ENCODE measurements at places on chromosomes 1 and 21.

GRCh38 chr21:32193098-32193465 lies 85.8 kb downstream of the MIS18A start:
- H3K4me1 ChIP-seq, result no peaks in the 10 kb centered on the region
- no peak overlapping the region for H3K27ac ChIP-seq
- no peak for DNase-seq
- no peaks in the 10 kb centered on the region for H3K36me3 ChIP-seq
- no peaks in the 10 kb centered on the region for H3K27me3 ChIP-seq

GRCh38 chr1:76230842-76231281 lies 156.3 kb downstream of the ST6GALNAC3 start:
- H3K36me3 ChIP-seq, result no peaks in the 10 kb centered on the region
- no peak overlapping the region for H3K27ac ChIP-seq
- DNase-seq, result no peak
- no peaks in the 10 kb centered on the region for H3K27me3 ChIP-seq
- peaks cover 16% of the 10 kb centered on the region for H3K4me1 ChIP-seq
- H3K4me3 ChIP-seq, result no peak overlapping the region

DNA sequence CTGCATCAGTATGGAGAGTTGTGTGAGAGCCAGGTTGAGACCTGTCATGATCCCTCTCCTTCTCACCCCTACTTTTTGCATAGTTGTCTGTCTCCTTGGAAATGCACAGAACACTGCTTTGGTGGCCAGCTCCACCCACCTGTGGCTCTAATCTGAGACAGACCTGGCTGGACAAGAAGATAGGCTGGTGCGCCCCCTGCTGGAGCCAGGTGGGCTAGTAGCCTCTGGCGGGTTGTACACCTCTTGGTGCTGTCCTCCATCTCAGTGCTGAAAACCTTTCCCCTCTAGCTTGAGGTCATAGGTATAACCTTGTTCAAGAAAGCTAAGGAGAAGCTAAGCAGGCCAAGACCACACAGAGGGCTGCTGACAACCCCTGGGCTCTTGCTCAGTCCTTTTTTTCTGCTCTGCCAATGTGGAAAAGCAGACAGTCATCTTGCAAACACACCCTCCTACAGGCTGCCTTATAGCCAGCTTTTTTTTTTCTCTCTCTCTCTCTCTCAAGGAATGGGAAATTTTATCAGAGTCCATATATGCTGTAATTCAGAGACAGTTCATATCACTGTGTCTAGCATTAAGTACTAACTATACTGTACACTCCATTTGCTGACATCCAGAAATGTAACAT lies 58.8 kb upstream of the SPATA6 start:
- H3K4me3 ChIP-seq, result no peak overlapping the region
- peak; percentile 47 for DNase-seq
- no peaks in the 10 kb centered on the region for H3K36me3 ChIP-seq
- no peak overlapping the region for H3K27ac ChIP-seq
- H3K27me3 ChIP-seq, result no peaks in the 10 kb centered on the region

GRCh38 chr1:215594640-215595039 lies 27.5 kb downstream of the KCTD3 start:
- no peaks in the 10 kb centered on the region for H3K36me3 ChIP-seq
- no peak for DNase-seq
- H3K27ac ChIP-seq, result no peak overlapping the region
- no peaks in the 10 kb centered on the region for H3K4me1 ChIP-seq
- no peak overlapping the region for H3K4me3 ChIP-seq

GRCh38 chr1:222979561-222979960 lies 163.5 kb downstream of the TLR5 start:
- H3K27ac ChIP-seq, result no peak overlapping the region
- H3K27me3 ChIP-seq, result no peaks in the 10 kb centered on the region
- H3K4me1 ChIP-seq, result no peaks in the 10 kb centered on the region
- no peak for DNase-seq
- no peak overlapping the region for H3K4me3 ChIP-seq
- no peaks in the 10 kb centered on the region for H3K36me3 ChIP-seq

- no peak overlapping the region for H3K27ac ChIP-seq
- no peaks in the 10 kb centered on the region for H3K36me3 ChIP-seq
- no peak for DNase-seq
Measured at GRCh38 chr1:44817307-44817706, 9.0 kb downstream of the BTBD19 start.

GRCh38 chr1:245173446-245174211 lies 18.8 kb downstream of the KIF26B start:
- H3K36me3 ChIP-seq, result no peaks in the 10 kb centered on the region
- peaks cover 7% of the 10 kb centered on the region for H3K4me1 ChIP-seq

- peak; percentile 73 for DNase-seq
- no peaks in the 10 kb centered on the region for H3K36me3 ChIP-seq
Measured at GRCh38 chr1:167043752-167044488, 46.3 kb downstream of the GPA33 start.

- H3K27me3 ChIP-seq, result no peaks in the 10 kb centered on the region
- H3K36me3 ChIP-seq, result peaks cover 92% of the 10 kb centered on the region
- DNase-seq, result no peak
Measured at GRCh38 chr1:171793636-171794035, 12.2 kb downstream of the METTL13 start.

DNA sequence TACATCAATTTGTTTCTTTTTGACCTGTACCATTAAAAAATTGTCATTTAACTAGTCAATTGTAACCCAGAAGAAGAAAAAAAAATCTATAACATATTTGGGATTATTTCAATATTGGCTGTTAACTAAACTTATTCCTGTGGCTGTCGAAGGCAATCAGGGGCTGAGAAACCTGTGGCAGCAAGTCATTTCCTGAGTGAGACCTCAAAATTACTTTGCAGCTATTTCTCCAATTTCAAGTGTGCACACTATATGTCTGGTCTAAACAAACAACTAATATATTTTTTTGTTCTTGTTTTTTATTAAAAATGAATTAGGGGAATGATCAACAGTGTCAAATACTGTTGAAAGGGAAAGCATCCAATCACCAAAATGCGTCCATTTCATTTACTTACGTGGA lies 1357.6 kb upstream of the B3GALT2 start:
- no peaks in the 10 kb centered on the region for H3K27me3 ChIP-seq
- H3K4me1 ChIP-seq, result no peaks in the 10 kb centered on the region
- H3K36me3 ChIP-seq, result no peaks in the 10 kb centered on the region
- no peak overlapping the region for H3K4me3 ChIP-seq

GRCh38 chr1:230429067-230429735 lies 3.1 kb upstream of the PGBD5 start:
- H3K36me3 ChIP-seq, result no peaks in the 10 kb centered on the region
- peaks cover 39% of the 10 kb centered on the region for H3K27me3 ChIP-seq
- H3K4me1 ChIP-seq, result peaks cover 9% of the 10 kb centered on the region
- DNase-seq, result no peak
